ENCODE measurements at places on chromosomes 5 and 9. TPM values are rescaled to one million over a fixed set of nuclear protein-coding genes. Genes with fewer than 3 reads are reported as not detected.

The PRELID2 gene
- total RNA-seq = 8.3 TPM

DNA sequence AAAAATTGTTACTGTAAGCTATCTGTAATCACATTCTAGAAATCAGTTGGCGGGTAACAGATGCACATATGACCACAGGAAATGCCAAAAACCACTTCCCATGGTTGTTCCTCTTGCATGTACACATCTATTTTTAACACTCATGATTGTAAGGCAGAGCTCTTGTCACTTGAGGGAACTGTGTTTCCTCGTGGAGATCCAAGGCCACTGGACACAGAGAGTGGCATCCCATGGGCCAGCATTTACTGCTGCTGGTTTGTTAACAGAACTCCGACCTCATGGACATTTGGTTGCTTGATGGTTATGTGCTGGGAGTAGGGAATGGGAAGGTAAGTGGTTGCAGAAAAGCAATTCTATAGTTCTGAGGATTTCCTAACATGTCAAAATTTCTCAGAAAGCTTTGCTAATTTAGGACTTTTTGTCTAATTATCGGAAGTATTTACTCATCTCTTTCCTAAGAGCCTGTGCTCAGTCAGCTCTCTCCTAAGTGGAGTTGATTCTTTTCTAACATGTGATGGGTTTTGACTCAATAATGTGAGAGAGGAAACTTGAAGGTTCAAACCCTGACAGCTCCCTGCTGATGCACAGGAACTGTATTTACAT is 202.0 kb upstream of the NR3C1 start:
- DNase-seq = no peak

The TAF7 gene
- total RNA-seq = 51.0 TPM

GRCh38 chr9:3962496-3962895 is 337.4 kb downstream of the GLIS3 start:
- no peak for DNase-seq

DNA sequence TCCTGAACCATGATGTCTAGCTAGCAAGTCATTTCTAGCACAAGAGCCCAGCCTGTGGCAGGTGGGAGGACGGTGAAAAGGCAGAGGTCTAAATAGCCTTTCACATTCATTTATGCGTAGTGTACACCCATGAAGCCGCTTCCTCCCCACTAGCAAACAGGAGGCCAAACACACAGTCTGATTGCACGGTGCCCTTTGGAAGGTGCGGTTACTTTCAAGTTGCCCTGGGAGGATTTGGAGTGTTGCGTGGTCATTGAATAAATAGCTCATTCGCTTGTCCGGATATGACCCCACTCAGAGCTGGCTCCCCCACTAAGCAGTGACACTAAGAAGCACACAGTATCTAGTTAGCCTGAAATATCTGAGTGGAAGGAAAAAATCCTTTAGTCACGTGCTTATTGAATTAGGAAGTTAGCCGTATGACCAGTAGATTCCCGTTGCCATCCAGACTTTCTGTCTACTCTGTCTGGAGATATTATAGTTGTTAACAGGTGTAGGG is 664 bp upstream of the ARSB start:
- DNase-seq = no peak

DNA sequence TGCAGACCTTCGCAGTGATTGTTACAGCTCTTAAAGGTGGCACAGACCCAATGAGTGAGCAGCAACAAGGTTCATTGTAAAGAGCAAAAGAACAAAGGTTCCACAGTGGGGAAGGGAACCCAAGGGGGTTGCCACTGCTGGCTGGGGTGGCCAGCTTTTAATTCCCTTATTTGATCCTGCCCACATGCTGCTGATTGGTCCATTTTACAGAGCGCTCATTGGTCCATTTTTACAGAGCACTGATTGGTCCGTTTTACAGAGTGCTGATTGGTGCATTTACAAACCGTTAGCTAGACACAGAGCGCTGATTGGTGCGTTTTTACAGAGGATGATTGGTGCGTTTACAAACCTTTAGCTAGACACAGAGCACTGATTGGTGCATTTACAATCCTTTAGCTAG is 360.6 kb upstream of the DAB2 start:
- DNase-seq = no peak

- no peak for DNase-seq
Observed at GRCh38 chr5:103450333-103451061, 112.1 kb downstream of the NUDT12 start.

- no peak for DNase-seq
Observed at GRCh38 chr9:111502506-111502905, 18.3 kb upstream of the ECPAS start.

GRCh38 chr5:160245506-160246086 is 16.3 kb downstream of the FABP6 start:
- no peak for DNase-seq

DNA sequence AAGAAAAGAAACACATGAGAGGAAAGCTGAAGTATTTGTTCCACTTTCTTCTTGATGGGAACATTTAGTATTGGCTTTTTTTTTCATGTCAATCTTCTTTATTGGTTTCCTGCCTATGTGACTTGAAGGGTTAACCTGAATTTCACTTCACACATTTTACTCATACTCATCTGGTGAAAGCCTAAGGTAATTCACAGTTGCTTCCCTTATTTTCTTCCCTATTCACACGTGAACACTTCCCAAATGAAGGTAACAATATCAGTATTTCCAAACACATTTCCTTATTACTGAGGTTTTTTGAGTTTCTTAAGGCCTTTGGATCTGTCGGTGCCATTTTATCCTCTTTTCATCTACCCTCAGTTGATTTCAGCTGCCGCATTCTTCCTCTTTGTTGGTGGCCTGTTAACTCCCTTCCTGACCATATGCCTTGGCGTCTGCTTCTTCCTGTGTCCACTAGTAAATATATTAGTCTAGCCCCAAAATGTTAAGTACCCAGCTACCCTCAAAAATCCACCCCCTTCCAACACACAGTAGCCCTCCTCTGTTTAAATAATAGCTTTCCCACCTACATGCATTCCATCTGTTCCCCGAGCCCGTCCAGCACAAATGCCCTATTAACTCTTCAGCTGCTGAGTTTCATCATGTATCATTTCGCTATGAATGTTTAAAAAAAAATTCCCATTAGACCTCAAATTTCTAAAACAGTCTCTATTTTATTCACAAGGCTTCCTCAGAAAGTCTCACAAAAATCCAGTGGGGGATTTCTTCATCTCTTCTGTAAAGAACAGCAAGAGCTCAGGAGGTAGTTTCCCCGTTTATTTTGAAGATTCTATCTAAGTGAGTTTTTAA is 97.3 kb downstream of the USP20 start:
- DNase-seq = no peak

The TLE4 gene
- 45.7 TPM for total RNA-seq

GRCh38 chr5:51381761-51382474 is 1.3 kb upstream of the ISL1 start:
- DNase-seq = no peak

The FIBCD1 gene
- not detected for total RNA-seq

The GALNT12 gene
- total RNA-seq = 0.99 TPM

The CXCL14 gene
- not detected for total RNA-seq

DNA sequence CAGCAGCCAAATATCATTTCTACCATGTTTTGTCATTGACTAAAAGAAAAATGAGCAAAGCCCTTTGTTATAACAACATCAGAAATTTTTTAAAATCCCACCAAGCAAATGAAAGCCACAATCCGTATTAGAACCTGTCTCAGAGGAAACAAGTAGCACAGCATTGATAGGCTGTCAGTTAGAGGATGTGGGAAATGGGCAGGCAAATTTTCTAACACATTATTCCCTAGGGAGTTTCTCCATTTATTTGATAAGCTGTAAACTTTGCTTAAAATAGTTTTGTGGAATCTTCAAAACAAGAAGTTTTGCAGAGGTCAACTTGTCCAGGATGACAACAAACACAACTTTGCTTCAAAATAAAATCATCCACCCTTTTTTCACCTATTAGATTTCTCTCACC is 53.6 kb upstream of the APC start:
- DNase-seq = no peak

- no peak for DNase-seq
Observed at GRCh38 chr5:142079306-142079721, 29.3 kb upstream of the NDFIP1 start.

- DNase-seq = no peak
Observed at GRCh38 chr5:72776684-72777083, 39.8 kb upstream of the TNPO1 start.
